ENCODE measurements at places on chromosomes 5 and 9.

DNA sequence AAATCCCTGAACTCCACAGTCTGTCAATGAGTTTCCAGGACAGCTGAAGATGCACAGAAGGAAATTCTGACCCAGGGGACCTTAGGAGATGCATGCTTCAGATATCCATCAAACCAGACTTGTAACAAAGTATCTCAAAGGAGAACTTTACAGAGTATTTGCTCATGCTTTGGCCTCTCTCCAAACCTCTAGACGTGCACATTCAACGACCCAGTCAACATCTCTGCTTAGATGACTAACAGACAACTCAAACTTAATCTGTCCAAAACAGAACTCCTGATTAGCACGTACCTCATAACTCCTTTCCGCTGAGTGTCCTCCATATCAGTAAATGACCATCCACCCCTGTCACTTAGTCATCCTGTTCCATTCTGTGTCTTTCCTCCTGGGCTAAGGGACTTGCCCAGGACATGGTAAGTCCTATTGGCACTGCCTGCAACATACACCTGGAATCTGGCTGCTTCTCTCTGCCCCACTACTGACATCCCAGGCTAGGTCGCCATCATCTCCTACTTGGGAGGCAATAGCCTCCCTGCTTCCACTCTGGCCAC, 107.4 kb downstream of the LMNB1 start:
- DNase-seq = no peak

GRCh38 chr9:76082057-76082456, 191.6 kb downstream of the PCSK5 start:
- no peak for DNase-seq

DNA sequence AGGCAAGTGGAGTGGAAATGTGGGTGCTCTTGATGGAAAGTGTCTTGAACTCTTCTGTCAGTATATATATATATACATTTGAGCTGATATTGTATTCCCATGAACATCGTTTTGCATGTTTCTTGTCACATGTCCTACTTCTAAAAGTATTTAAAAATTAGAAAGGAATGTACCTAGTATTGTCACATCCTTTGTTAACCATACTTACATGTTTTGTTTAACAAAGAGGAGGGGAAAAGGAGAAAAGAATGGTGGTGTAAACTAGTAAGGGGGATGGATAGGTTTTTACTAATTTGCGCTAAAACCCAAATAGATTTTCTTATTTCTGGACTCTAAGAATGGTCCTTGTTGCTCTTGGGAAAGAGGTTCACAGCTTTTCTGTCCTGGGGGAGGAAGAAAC, 181.7 kb downstream of the GOLPH3 start:
- DNase-seq = no peak

DNA sequence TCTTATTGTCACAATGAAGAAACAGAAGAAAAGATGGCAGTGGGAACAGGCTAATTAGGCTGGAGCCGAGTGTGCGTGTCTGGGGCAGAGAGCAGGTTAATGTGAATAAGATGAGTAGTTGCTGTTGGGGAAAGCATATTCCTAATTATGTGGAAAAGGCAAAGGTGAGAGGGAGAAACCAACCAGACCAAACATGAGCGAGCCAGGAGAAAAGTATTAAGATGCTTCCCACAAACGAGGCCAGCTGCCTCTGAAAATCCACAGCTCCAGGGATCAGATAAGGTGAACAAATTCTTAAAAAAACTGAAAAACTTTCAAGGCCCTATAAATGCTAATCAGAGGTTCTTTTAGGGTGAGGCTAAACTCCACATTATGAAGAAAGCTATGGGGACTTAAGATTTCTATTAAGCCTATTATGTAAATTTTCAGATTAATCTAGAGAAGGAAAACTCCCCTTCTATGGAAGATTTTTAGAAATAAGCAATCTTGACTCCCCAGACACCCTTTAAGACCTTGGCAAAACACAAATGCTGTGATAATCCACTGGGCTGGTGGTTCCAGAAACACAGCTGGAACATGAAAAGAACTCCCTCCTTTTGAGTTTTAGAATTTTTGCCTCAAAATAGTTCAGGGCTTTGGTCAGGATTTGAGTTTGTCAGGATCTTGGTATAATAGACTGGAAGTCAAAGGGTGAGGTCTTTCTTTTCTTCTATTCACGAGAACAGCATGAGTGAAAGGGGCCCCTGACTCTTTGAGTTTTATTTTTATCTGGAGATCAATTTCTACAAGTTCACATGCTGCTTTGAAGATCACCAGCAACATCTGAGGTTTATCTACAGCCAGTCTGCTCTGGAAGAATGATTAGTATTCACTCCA, 238.1 kb downstream of the SPOCK1 start:
- no peak for DNase-seq

- DNase-seq = no peak
Observed at GRCh38 chr5:3609120-3609681, 13.6 kb downstream of the IRX1 start.

GRCh38 chr5:142845954-142846398, 75.8 kb downstream of the ARHGAP26 start:
- DNase-seq = no peak

GRCh38 chr5:80953587-80953986, 6.6 kb upstream of the RASGRF2 start:
- no peak for DNase-seq

- DNase-seq = no peak
Observed at GRCh38 chr5:15722305-15722704, 222.3 kb downstream of the FBXL7 start.

DNA sequence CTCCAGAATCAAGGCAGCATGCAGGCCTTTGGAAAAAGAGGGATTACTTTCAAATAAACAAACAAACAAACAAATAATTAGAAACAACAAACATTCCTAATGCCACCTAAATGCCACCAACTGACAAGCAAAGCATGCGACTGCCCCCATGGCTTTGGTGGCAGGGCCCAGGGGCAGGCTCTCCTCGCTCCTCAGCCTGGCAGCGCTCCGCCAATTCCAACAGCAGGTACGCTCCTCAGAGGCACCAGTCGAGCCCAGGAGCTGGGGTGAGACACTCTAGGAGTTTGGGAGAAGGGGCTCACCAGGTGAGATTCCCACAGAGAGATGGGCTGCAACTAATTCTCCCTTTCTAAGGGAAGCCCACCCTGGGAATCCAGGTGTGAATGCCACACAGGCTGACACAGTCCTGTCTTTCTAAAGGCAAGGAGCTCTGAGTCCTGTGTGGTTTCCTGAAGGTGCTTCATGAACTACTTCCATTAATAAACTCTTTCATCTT, 27.8 kb downstream of the CSF2 start:
- DNase-seq = no peak

DNA sequence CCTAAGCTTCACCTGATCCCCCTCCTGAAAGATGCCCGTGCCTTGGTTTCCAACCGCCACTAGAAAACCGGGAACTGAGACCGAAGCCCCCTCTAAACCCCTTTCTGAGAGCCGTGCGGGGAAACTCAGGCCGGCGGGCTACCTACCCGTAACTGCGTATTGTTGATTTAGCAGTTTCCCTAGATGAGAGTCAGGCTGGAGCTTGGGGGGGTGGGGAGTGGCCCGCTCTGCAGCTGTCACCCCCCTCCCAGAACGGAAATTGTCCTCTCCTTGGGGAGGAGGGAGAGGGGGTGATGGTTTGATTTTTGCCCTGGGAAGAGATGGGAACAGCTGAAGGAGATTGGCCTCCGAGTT, 2.5 kb downstream of the CXXC5 start:
- no peak for DNase-seq

DNA sequence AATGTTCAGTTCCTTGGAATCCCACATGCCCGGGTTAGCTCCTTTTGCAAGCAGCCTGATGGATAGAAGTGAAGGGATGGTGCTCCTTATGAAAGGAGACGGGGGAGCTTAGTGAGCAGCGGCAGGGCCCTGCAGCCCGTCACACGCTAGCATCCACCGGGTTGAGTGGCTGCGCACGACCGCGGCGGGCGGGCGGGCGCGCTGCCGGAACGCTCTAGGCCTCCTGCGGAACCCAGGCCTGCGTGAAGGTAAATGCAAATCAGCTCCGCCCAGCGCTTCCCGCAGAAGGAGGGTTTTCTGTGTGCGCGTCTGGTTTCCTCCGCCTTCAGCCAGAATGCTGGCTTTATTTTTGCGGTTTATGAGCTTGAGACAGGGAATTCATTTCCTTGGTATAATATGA, 19.8 kb downstream of the IL12B start:
- DNase-seq = no peak

DNA sequence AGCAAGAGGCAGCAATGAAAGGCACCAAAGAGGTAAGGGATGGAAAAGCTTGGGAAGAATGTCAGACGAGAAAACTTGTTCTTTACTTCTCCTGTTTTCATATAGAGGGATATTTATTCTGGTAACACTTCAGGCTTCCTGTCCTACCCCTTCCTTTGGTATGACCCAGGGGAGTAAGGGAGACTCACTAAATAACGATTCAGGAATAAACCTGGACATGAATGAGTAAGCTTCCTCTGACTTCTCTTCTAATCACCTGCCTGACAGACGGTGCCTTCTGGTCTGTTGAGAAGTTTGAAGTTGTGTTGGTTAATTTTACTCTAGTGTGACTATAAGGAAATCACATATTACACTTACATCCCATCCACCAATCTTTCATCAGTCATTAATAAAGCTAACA, 461.2 kb downstream of the CDH12 start:
- no peak for DNase-seq

DNA sequence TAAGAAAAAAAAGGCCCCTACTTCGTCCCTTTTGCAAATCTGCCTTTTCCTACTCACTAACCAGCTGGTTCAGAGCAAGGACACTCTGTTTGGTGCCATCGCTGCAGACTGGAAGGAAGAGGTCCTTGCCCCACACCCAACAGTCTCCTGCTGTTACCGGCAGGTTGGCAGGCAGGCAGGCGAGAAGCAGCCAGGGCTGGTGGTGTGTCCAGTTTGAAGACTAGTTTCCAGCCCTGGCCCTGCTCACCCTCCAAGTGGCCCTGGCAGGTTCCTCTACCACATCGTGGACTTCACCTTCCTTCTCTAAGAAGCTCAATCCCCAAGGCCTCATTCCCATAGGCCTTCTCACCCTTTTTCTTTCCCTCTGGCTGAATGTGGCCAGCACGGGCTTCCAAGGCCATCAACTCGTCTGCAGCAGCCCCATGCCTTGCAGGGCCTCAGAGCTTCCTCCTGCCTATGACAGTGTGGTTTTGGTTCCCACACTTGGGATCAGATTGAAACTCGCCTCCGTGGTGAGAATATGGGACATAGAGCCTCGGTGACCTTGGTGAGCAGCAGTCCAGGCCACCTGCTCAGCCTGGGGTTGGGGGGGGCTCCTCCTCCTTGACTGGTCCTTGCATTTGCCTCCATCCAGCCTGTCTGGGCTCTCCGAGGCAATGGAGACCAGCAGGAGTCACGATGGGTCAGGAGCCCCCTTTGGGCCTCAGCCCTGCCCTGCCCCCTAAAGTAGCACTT, 22.9 kb downstream of the TGFBI start:
- DNase-seq = no peak

GRCh38 chr9:6711403-6711802, 46.4 kb upstream of the KDM4C start:
- DNase-seq = no peak

GRCh38 chr9:93205045-93205768, 21.3 kb downstream of the WNK2 start:
- DNase-seq = no peak

- no peak for DNase-seq
Observed at GRCh38 chr9:36138901-36139300, 2.4 kb downstream of the GLIPR2 start.

DNA sequence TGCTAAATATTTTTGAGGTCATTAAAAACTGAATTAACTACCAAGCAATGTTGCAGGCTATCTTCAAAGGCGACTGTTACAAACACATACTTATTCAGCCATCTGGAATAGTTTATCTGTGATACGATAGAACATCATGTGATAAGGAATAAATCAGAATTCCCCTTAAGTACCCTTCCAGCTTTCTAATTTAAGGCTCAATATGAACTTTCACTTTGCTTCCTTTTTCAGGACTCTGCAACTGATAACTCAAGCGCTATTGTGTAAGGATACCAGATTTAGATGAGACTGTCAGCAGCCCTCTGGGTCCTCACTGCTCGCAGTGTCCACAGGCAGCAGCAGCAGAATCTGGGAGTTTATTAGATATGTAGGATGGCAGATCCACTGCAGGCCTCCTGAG, 416.3 kb downstream of the SPATA31D1 start:
- no peak for DNase-seq

GRCh38 chr9:92754091-92754745, 10.4 kb downstream of the BICD2 start:
- DNase-seq = no peak

DNA sequence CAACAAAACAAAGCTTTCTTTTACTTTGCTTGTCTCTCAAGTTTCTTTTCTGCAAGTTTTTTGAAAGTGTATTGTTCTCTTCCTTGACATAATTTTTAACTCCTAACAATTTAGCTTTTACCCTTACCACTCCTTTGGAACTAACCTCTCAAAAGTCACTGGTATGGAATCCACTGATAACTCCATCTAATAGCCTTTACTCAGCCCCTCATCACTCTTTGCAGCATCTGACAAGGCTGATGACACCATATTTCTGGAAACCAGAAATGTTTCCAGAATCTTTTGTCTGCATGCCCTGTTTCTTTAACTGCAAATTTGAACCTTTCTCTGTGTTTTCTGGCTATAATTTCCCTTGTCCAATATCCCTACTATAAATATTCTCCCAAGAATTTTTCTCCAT, 46.5 kb downstream of the ZNF474 start:
- no peak for DNase-seq

- no peak for DNase-seq
Observed at GRCh38 chr9:37820142-37820541, 19.5 kb downstream of the DCAF10 start.

- DNase-seq = no peak
Observed at GRCh38 chr5:80442742-80443141, 34.9 kb downstream of the ZFYVE16 start.

GRCh38 chr9:1461812-1462211, 411.7 kb downstream of the DMRT2 start:
- DNase-seq = no peak

GRCh38 chr9:86491468-86492266, 137.5 kb upstream of the TUT7 start:
- DNase-seq = no peak

GRCh38 chr5:172090976-172091547, 84.6 kb upstream of the FBXW11 start:
- DNase-seq = no peak

DNA sequence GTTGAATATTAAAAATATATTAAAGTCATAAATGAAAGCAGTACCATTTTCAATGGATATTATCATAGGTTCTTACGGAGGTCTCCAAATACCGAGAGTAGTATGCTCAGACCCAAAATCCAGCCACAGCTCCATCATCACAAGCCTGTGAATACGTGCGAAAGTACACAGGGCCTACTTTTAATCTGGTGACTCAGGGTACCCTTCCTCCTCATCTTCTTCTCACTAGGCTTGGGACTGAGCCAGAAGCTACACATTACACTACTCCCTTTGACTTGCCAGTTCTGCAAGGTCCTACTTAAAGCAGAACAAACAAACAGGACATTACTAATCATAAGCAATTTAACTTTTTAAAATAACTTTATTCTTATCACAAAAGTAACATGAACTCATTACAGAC, 7.6 kb upstream of the RIC1 start:
- DNase-seq = no peak

- DNase-seq = no peak
Observed at GRCh38 chr9:135889564-135890189, 17.7 kb downstream of the CAMSAP1 start.

Data from activated CD8-positive, alpha-beta memory T cell treated with anti-CD3 and anti-CD28 coated beads for 4 hours (primary cell).